NCI-H1436 treated with DMSO at 0.1 percent for 48 hours (cell line): ENCODE measurements at places on chromosomes 5 and 9.

- no peak for DNase-seq
These were observed 20.5 kb upstream of the GLRX start for GRCh38 chr5:95842854-95843544.

DNA sequence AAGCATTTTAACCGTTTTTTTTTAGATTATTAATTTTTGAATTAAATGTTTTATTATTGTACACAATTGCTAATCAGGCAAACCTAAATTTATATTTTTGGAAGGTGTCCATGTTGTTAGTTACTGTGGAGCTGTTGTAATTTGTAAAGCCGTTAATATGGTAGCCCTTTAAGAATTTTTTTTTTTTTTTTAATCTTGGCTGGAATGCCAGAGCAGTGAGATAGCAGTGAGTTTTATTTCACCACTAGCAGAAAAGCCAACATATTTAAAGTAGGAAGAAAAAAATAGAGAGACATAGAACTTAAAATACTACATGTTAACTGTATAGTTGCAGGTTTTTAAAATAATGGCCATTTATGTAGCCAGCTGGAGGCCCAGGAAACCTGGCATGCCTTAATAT is 35.3 kb upstream of the RNF20 start:
- no peak for DNase-seq

DNA sequence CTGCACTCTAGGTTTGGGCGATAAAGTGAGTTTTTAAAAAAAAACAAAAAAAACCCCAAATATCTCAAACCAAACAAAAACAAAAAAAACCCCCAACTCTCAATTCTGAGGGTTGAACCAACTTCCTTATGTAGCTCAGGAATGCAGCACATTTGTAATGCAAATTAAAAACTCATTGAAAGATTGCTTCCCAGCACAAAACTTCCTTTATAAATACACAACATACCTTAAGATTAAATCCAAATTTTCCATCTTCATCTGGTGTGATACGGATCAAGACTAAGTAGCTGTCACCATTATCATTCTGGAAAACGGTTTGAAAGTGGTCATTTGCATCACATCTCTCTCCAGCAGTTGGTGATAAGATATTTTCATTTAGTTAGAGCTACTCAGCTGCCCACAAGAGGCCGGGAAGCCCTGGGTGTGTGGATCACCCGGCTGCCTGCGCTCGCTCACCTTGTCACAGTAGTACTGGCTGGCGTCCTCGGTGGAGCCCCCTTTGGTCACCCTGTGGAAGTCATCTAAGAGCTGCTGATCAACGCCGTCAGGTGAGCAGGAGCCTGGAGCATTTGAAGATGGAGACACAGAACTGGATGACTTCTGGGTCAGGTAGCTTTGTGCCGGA is 88.2 kb downstream of the PTPN3 start:
- DNase-seq, result no peak

DNA sequence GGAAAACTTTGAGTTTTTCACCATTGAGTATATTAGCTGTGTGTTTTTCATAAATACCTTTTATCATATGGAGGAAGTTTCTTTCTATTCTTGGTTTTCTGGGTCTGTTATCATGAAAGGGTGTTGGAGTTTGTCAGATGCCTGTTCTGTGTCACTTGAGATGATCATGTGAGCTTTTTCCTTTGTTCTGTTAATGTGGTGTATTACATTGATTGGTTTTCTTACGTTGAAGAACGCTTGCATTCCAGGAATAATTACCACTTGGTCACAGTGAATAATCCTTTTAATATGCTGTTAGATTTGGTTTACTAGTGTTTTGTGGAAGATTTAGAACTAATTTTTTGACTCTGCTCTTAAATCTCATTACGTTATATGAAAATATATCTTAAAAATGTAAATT is 7.8 kb downstream of the PLEKHG4B start:
- peak; percentile 41 for DNase-seq

GRCh38 chr9:70367305-70367930 is 47.0 kb downstream of the KLF9 start:
- DNase-seq, result no peak
